Mesangial cell (primary cell): ENCODE measurements at places on chromosomes 12 and 14. TPM values are rescaled to one million over a fixed set of nuclear protein-coding genes. Genes with fewer than 3 reads are reported as not detected.

PTHLH gene
- 1.5 and 2.6 TPM in 2 replicates for total RNA-seq

STAC3 gene
- 0.63 TPM in 1 of 2 replicates, not detected in the other for total RNA-seq

MVK gene
- total RNA-seq, result 30.8 and 35.2 TPM in 2 replicates

PIWIL1 gene
- not detected in 2 replicates for total RNA-seq

SERPINA12 gene
- not detected in 2 replicates for total RNA-seq

DENR gene
- 21.9 and 31.1 TPM in 2 replicates for total RNA-seq

ANKS1B gene
- 0.25 TPM in 1 of 2 replicates, not detected in the other for total RNA-seq

KRT2 gene
- not detected in 2 replicates for total RNA-seq

FITM1 gene
- total RNA-seq, result 0.13 TPM in 1 of 2 replicates, not detected in the other

REM2 gene
- 0.33 and 0.38 TPM in 2 replicates for total RNA-seq
